ENCODE measurements at places on chromosomes 3 and 15.

GRCh38 chr3:187079090-187080022, 59.9 kb downstream of the RPL39L start:
- no peak for DNase-seq

DNA sequence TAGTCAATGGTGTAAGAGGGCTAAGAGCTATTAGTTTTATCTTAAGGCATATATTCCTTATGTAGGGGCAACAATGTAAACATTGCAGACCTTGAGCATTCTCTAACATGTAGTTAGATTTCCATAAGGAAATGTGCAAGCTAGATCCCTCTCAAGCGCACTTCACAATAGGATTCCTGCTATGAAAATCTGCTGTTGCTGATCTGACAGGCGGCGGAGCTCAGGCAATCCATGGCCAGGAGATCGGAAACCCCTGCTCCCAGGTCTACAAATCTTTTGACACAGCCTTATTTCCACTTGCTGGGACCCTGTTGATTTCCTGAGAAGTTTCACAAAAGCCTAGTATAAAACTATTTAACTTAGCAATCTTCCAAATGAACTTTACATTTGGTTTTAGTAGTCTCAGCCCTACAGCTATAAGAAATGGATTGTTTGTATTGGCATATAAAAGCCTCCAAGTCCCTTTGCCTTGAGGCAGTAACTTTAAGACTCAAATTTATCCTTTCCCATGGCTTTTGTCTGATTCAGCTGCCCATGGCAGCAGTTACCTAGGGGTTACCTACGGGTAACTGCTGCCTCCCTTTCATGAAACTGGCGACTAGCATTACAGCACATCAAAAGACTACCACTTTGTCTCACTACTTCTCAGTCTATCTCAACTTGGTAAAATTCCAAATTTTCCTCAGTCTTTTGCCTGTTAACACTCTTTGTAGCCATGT, 22.7 kb downstream of the TRA2B start:
- no peak for DNase-seq

GRCh38 chr3:11350374-11350773, 78.2 kb downstream of the ATG7 start:
- DNase-seq, result no peak

DNA sequence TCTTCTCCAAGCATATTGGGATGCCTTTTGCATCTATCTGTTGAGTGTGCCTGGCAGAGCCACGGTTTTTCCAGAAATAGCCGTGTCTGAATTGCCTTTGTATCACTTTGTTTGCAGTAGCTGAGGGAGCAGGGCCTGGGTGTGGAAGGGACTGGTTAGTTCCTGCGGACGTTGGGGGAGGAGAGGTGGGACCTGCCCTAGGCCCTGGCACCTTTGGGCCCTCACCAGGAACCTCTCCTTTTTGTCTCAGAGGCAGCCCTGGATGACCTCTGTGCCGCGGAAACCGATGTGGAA, 18.6 kb downstream of the ATRIP start:
- no peak for DNase-seq

DNA sequence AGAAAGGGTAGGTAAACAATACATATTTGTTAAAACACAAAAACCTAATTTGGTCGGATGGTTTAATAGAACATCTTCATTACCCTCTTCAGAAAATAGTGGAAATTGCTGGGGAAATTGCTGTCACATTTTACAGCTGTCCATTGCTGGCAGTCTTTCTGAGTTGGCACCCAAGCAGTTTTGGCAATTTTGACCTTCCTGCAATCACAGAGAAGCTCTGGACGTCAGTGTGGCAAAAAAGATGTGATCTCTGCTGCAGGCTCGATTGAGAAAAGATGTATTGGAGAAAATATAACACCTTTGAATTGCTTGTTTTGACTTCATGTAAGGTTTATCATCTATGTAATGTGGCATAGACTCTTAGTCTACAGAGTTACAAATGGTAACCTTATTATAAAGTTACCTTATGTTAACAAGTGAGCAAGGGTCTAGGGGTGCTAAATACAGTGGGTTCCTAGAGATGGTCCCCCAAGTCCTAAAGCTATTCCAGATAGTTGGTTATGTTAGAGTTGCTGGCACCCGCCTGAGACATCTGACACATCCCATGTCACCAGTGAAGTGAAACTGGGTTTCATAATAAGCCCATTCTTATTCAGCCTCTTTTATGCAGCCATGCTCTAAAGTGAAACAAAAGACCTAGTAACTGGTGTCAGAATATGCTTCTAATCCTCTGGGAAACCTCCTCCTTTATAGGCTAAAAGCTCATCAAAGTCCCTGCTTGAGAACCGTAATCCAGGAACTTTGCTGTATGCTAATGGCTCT, 14.0 kb downstream of the UBE2E1 start:
- no peak for DNase-seq

DNA sequence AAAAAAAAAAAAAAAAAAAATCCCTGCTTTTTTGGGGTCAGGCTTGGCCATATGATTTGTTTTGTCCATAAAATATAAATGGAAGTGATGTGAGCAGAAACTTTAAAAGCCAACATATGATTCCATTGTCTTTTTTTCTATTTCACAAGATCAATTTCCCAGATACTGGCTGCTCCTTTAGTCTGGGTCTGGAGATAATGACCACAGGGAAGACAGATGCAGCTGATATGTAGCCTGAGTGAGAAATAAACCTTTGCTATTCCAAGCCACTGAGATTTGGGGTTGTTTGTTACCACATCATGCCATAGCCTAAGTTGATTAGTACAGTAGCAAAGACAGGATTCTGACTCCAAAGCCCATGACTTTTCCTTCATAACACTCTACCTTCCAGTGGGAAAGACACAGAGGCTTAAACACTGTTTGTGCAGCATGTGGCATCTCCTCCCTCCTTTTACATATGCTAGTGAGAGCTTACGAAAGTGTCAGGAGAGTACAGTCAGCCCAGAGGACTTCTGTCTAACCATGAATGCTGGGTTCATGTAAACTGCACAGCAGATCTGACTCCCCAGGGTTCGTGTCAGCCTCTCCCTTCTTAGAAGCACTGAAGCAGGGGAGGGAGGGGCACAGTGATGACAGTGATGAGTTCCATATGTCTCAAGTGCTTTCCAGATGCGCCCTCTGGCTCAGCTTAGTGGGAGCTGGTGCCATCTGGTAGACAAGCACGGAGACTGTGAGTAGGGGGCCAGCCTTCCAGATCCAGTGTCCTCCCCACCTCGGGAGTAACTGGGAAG, 36.7 kb upstream of the SLC7A14 start:
- DNase-seq, result no peak

GRCh38 chr15:51470512-51470911, 129.1 kb downstream of the GLDN start:
- no peak for DNase-seq

GRCh38 chr3:130834476-130834875, 59.4 kb upstream of the ATP2C1 start:
- no peak for DNase-seq
